Astrocyte (in vitro differentiated cells and primary cell): ENCODE measurements at places on chromosomes 1 and 21. TPM values are rescaled to one million over a fixed set of nuclear protein-coding genes. Genes with fewer than 3 reads are reported as not detected.

DNA sequence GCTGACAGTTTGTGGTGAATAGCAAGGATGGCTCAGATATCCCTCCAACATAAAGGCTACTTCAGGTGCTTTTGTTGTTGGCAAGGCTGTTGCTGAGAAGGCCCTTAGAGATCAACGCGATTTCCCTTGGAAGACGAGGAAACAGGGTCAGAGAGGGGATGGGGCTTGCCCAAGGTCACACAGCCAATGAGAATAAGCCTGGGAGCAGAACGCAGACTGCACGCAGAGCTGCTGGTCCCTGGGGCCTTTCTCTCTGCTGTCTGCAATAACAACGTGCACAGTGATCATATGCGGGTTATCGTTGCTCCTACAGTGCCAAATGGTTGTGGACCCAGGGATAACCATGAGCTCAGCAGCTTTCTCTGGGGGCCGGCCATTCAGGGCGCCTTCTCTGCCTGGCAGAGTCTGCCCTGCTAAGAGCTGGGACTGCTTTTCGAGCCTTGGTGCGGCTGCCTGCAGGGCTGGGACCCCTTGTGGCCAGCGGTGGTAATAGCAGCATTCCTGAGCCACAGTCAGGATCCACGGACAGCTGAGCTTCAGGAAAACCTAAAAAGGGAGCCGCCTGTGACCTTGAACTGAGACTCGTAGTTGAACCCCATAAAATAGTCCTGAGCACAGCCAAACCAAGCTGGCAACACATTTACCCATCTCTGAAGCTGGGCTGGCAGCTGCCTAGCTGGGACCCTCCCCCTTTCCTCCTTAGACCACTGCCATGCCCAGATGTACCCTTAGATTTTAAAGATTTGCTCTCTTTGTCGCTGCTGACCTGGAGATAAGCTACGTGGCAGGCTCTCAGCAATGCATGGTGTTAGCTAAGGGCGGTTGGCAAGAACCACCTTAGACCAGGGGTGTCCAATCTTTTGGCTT is 39.8 kb downstream of the HTR6 start:
- no peaks in the 10 kb centered on the region for H3K36me3 ChIP-seq
- H3K27me3 ChIP-seq = no peaks in the 10 kb centered on the region
- no peak overlapping the region for H3K27ac ChIP-seq
- H3K4me1 ChIP-seq = no peaks in the 10 kb centered on the region

DNA sequence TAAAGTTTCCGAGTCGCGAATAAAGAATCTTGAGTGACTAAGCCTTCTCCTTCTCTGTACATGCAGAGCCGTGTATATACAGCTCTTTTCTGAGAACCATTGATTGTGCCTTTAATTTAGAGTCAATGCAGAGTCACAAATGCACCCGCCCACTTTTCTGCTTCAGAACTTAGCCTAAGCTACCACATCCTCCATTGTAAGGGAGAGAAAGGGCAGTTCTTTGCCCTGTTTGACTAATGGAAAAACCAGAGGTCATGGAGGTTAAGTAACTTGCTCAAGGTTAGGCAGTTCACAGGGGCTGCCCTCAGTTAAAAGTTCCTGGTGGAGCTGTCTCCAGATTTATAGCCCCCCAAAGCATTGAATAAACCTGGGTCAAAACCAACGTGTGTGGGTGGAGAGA is 139.6 kb downstream of the TOMM20 start:
- no peak for DNase-seq
- peaks cover 31% of the 10 kb centered on the region for H3K4me1 ChIP-seq
- H3K27ac ChIP-seq = peak overlapping the region; percentile 11
- no peaks in the 10 kb centered on the region for H3K27me3 ChIP-seq
- H3K36me3 ChIP-seq = no peaks in the 10 kb centered on the region

GRCh38 chr1:19743180-19743579 is 56.5 kb downstream of the TMCO4 start:
- no peak overlapping the region for H3K27ac ChIP-seq
- H3K27me3 ChIP-seq = no peaks in the 10 kb centered on the region
- no peaks in the 10 kb centered on the region for H3K36me3 ChIP-seq
- no peak overlapping the region for H3K4me3 ChIP-seq
- DNase-seq = no peak

GRCh38 chr21:15740383-15740782 is 10.6 kb downstream of the USP25 start:
- H3K4me3 ChIP-seq = no peak overlapping the region
- no peaks in the 10 kb centered on the region for H3K36me3 ChIP-seq
- no peak overlapping the region for H3K27ac ChIP-seq
- DNase-seq = no peak
- peaks cover 8% of the 10 kb centered on the region for H3K4me1 ChIP-seq

GRCh38 chr1:230077011-230077410 is 10.0 kb downstream of the GALNT2 start:
- no peak for DNase-seq
- H3K36me3 ChIP-seq = no peaks in the 10 kb centered on the region
- H3K4me1 ChIP-seq = peaks cover 43% of the 10 kb centered on the region

DNA sequence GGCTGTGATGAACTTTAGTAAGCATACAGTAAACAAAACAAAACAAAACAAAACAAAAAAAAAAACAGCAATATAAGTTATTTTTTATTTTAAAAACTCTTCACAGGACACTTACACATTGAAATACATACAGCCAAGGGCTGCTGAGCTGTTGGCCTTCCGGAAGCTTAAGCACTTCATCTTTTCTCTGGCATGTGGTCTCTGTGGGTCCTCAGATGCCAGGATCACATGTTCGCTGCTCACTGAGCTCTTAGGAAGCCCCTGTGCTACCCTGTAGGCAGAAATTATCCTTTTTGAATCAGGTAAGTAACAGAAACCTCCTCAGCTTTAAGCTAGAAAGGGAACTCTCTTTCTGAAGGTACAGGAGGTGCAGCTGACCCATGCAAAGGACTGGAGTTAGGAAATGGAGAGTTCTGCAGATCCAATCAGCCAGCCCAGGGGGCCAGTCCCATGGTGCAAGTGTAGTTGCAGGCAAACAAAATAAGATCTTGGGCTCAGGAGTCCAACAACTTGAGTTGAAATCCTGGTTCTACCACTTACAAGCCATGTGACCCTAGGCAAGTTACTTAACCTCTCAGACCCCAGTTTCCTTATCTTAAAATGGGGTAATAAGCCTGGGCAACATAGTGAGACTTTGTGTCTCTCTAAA is 22.4 kb upstream of the MED18 start:
- H3K4me3 ChIP-seq = no peak overlapping the region
- H3K27me3 ChIP-seq = no peaks in the 10 kb centered on the region
- H3K36me3 ChIP-seq = no peaks in the 10 kb centered on the region
- no peak overlapping the region for H3K27ac ChIP-seq
- H3K4me1 ChIP-seq = no peaks in the 10 kb centered on the region

DNA sequence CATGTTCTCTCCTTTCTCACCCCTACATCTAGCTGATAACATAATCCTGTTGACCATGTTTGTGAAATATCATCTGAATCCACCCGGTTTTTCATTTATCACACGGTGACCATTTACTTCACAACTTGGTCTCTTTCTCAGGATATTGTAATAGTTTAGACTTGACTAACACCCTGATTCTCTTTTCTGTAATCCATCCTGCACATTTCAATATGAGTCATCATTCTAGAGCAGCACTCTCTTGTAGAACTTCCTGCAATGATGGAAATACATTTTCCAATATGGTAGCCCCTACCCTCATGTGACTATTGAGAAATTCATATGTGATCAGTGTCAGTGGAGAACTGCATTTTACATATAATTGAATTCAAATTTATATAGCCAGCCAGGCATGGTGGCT is 2.3 kb upstream of the JAM2 start:
- no peaks in the 10 kb centered on the region for H3K27me3 ChIP-seq
- H3K27ac ChIP-seq = no peak overlapping the region
- H3K4me3 ChIP-seq = no peak overlapping the region
- DNase-seq = no peak
- peaks cover 5% of the 10 kb centered on the region for H3K4me1 ChIP-seq

The SLC35F3 gene
- 0.38 and 0.57 TPM in 2 replicates for total RNA-seq

- H3K27ac ChIP-seq = no peak overlapping the region
- no peak overlapping the region for H3K4me3 ChIP-seq
- no peaks in the 10 kb centered on the region for H3K36me3 ChIP-seq
These were observed 12.3 kb upstream of the TRIM17 start for GRCh38 chr1:228429007-228429406.

DNA sequence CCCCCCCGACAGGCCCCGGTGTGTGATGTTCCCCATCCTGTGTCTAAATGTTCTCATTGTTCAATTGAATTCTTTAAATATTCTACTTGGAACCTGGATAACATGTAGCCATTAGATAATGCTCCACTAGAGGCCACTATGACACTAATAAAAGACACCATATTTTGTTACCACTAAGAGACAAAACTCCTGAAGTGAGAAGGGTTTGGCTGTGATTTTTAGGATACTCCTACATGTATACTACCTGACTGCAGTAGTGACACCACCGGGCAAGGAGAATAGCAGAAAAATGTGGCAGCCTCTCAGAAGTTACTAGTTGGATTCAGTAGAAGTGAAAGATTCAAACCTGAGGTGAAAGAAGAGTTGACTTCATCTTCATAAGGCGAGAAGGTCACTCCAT is 36.0 kb downstream of the F5 start:
- H3K36me3 ChIP-seq = no peaks in the 10 kb centered on the region
- H3K27me3 ChIP-seq = peaks cover 6% of the 10 kb centered on the region
- no peaks in the 10 kb centered on the region for H3K4me1 ChIP-seq
- H3K27ac ChIP-seq = no peak overlapping the region

The RAB7B gene
- total RNA-seq = 6.6 and 8.1 TPM in 2 replicates

- H3K4me3 ChIP-seq = no peak overlapping the region
- no peaks in the 10 kb centered on the region for H3K36me3 ChIP-seq
- DNase-seq = no peak
- no peaks in the 10 kb centered on the region for H3K27me3 ChIP-seq
These were observed 26.4 kb downstream of the WLS start for GRCh38 chr1:68205794-68206358.

GRCh38 chr1:18960821-18961220 is 4.3 kb upstream of the IFFO2 start:
- no peak for DNase-seq
- H3K27ac ChIP-seq = no peak overlapping the region
- no peaks in the 10 kb centered on the region for H3K36me3 ChIP-seq
- H3K27me3 ChIP-seq = no peaks in the 10 kb centered on the region
- no peak overlapping the region for H3K4me3 ChIP-seq

DNA sequence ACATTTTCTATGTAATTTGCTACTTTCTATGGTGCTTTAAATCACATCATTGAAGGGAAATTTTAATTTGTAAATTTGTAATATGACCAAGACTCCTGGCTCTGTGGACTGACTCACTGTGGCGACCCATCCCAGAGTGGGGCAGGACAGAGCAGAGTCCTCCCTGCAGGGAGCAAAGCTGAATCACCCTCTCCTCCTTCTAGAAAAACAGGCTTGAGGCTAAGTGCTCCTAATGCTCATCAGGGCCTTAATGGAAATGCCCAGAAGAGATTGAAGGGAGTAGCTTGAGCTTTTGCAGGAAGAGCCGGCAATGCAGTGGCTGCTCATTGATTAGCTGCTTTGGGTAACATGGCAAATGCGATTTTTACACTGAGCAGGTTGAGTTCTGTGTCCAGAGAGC is 16.8 kb downstream of the S100A10 start:
- no peak overlapping the region for H3K4me3 ChIP-seq
- H3K36me3 ChIP-seq = no peaks in the 10 kb centered on the region
- H3K4me1 ChIP-seq = peaks cover 32% of the 10 kb centered on the region
- peak; percentile 70 for DNase-seq

GRCh38 chr1:30083800-30084464 is 639.5 kb downstream of the MATN1 start:
- no peaks in the 10 kb centered on the region for H3K36me3 ChIP-seq
- H3K4me1 ChIP-seq = peaks cover 29% of the 10 kb centered on the region
- no peaks in the 10 kb centered on the region for H3K27me3 ChIP-seq
- DNase-seq = peak; percentile 86

DNA sequence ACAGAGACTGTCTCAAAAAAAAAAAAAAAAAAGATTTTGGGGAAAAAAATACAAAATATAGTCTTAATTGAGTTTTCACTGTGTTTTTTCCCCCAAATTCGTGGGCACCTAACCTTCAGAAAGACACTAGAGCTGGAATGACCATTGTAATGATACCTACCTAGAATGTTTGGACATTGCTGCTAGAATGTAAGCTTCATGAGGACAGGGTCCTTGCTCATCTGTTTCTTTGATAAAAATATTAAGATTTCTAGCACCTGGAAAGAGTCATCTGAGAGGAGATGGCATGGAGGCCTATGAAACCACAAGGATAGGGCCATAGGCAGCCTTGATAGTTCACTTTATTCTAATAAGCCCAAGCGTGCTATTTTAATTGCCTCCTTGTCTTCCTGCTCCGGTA is 6.5 kb downstream of the LRRC8D start:
- no peaks in the 10 kb centered on the region for H3K27me3 ChIP-seq
- no peak overlapping the region for H3K27ac ChIP-seq
- H3K4me1 ChIP-seq = no peaks in the 10 kb centered on the region
- DNase-seq = no peak

The SPATA17 gene
- 1.3 and 1.6 TPM in 2 replicates for total RNA-seq

The C1orf167 gene
- not detected in 2 replicates for total RNA-seq

DNA sequence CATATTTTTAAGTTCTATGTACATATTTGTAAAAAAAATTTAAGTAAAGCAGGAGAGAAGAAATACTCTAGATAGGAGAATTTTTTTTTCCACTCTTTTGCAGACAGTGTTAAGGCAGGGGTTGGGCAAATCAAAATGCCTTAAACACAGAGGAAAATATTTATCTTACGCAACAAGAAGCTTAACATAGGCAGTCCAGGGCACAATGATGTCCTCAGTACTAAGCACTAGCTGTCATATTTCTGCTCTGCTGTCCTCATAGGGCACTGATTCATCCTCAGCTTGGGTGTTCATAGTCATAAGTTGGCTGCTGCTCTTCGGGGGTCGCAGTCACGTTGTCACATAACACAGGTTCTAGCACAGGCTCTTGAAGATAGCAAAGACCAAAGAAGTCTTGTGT is 247.4 kb downstream of the PTBP2 start:
- H3K4me3 ChIP-seq = no peak overlapping the region
- H3K36me3 ChIP-seq = no peaks in the 10 kb centered on the region
- no peaks in the 10 kb centered on the region for H3K27me3 ChIP-seq
- no peak for DNase-seq
- H3K4me1 ChIP-seq = peaks cover 4% of the 10 kb centered on the region

DNA sequence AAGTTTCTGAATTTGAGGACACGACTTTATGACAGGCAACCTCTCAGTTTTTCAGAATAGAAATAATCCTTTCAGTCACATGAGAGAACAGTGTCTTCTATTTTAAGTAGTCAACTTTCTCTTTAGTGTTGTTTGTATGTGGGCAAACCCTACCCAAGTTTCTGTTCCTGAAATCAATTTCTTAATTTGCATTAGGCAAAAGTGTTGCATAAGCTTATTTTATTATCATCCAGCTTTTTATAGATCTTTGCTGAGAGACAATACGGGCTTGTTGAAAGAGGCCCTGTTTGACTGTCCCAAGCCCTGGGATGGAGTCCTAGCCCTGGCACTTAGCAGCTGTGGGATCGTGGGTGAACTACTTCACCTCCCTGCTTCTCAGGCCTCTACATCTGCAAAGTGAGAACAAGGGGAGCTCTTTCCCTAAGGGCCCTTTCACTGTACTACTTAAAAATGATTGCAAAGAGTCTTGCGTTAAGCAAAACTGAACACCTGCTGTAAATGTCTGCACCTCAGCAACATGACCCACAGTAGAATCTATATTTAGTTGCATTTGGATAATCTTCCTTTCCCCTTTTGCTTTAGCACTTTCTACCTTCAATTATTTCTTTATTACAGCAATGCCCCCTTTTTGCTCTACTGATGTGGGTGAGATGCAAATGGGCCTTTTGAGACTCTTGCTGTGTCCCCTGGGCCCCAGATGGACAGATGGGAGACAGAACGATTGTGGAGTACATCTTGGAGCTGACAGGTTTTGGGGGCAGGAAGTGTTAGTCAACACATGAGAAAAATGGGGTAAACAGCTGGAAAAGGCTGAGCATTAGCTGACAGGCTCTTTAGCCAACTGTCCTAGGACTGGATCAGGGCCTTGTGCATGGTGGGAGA is 41.0 kb upstream of the SCAF4 start:
- H3K36me3 ChIP-seq = no peaks in the 10 kb centered on the region
- no peak overlapping the region for H3K27ac ChIP-seq
- DNase-seq = no peak
- H3K27me3 ChIP-seq = peaks cover 2% of the 10 kb centered on the region
